ENCODE measurements at places on chromosomes 1 and 21. TPM values are rescaled to one million over a fixed set of nuclear protein-coding genes. Genes with fewer than 3 reads are reported as not detected.

Gene OPTC
- total RNA-seq: not detected

Gene PCSK9
- total RNA-seq: not detected

Gene LCE1A
- total RNA-seq: not detected

Gene DCST2
- total RNA-seq: 0.35 TPM

DNA sequence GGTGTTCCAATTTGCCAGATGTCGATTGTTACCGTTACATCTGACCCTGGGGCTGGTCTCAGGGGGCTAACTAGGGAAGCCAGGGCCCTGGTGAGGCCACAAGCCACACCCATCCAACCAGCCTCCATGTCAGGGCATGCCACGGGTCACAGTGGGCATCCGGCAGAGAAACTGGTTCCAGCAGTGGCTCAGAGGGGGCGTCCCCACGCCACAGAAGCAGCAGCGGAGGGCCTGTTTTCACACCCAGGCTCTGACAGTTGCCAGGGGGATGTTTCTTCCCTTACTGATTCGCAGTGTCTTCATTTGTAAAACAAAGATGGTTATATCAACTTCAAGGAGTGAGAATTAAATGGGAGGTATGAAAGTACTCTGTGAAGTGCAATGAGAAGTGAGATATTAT, 75.0 kb upstream of the COX20 start:
- no peak for DNase-seq
